ENCODE measurements at places on chromosomes 7 and 10.

DNA sequence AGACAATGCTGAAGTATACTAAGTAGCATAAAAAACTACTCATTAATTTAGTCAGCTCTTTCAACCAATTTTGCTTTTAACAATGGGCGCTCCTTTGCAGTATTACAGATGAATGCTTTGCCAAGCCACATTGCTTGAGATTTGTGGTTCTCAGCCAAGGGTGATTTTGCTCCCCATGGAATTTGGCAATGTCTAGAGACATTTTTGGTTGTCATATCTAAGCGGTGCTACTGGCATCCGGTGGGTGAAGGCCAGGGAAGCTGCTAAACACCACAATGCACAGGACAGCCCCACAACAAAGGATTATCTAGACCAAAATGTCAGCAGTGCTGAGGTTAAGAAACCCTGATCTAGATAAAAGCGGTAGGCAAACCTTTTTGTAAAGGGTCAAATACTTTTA lies 112.0 kb downstream of the UBE2H start:
- DNase-seq: no peak

- no peak for DNase-seq
Measured at GRCh38 chr7:39650676-39651075, 27.3 kb downstream of the RALA start.

- DNase-seq: no peak
Measured at GRCh38 chr10:70508912-70509756, 30.6 kb downstream of the PALD1 start.

DNA sequence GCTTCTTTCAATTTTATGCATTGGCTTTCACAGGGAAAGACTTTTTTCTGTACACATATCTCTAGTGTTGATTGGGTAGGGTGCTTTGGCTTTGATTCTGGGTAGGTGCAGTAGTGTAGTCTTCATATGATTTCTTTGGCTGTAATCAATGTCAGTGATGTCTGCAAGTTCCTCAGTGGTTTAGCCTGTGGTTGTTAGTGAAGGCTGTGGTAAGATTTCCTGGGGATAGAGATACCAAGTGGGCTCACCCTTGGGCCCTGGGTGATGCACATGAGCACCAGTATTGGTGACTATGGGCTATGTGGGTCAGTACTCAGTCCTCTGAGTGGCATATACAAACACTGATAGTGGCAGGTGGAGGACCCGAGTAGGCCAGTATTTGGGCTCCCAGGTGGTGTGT lies 13.0 kb downstream of the GIMAP8 start:
- no peak for DNase-seq

DNA sequence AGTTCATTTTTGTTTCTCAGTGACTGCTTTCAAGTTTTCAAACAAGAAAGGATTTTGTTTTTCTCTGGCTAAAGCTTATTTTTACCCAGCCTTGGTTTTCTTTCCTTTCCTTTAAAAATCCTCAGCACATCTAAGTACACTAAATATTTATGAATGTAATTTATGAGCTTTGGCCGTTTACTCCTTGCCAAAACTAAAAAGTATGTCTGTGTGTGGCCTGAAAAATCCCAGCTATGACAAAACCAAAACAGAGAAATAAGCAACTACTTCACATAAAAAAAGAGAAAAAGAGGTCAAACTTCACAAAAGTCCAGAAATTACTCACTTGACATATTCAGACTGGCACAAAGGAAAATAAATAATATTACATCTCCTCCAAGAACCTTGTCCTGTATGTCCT lies 365.1 kb upstream of the NFE2L3 start:
- DNase-seq: no peak

- DNase-seq: peak; percentile 12
Measured at GRCh38 chr10:124153023-124153826, 59.8 kb upstream of the CHST15 start.

- DNase-seq: no peak
Measured at GRCh38 chr10:69279110-69279509, 814 bp downstream of the HK1 start.

- no peak for DNase-seq
Measured at GRCh38 chr7:121831801-121832200, 41.2 kb upstream of the PTPRZ1 start.

DNA sequence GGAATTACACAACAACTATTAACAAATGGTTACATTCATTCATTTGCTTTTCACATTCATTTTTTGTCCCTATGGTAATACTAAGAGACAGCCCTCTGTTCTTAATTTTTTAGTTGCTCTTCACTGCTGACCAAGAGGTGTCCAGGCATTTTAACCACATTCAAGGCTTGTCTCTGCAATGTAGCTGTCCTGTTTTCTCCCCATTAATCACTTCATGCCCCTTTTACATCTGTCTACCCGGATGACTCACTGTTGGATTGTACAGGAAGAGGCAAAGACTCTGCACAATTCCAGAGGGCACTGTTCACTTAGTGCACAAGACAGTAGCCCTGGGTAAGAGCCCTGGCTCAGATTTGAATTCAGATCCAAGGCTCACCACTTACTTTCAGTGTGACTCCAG lies 168.5 kb downstream of the NOC3L start:
- DNase-seq: no peak

GRCh38 chr7:101248276-101248675 lies 3.4 kb upstream of the FIS1 start:
- no peak for DNase-seq

DNA sequence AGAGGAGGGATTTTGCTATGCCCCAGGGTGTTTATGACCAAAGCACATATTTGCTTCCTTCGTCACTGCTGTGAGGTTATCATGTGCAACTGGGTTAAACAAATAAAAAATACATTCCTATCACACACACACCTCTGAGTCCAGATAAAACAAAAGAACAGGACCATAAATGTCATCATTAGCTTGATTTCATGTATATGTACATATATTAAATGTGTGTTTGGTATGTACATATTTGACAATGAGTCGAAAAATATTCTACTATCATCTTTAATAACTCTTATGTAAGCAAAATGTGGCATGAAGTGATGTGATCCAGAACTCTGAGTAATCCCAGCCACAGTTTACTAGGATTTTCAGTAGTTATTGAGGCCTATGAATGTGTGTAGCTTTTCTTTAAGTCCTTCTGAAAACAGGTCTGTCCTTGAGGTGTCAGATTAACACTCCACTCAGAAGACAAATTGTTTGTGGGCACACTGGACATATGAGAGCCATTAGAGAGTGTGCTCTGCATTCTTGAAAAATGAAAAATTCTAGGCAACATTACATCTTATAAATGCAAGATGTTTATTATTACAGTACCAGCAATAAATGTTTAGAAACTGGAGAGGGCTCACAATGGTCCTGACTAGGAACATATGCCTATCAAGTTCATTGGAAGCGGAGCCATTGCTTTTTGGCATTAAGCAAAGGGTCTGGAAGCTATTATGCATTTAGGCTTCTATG lies 335.1 kb upstream of the SEMA3A start:
- no peak for DNase-seq

DNA sequence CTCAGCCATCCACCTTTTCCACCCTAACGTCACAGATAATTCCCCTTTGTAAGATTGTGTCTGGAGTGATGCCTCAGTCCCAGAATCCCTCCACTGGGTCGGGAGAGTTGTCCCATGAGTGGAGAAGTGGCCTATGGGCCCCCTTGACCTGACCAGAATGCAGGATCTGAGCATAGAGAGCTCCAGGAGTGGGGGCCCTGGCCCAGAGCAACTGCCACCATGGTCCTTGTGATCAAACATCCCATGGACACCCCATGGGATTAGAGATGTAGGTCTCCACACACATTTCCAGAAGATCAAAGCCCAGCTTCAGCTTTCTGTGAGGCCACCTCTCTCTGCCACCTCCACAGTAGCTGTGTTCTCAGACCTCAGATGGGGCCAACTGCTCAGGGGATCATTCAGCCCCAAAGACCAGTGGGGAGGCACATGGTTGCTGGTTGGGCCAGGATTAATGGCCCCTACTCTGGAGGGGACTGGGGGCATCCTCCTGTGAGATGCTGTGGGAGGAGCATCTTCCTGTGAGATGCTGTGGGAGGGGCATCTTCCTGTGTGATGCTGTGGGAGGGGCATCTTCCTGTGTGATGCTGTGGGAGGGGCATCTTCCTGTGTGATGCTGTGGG lies 28.5 kb upstream of the DPYSL4 start:
- no peak for DNase-seq

- no peak for DNase-seq
Measured at GRCh38 chr7:121544238-121544637, 148.1 kb upstream of the FAM3C start.

- DNase-seq: no peak
Measured at GRCh38 chr10:14665304-14665703, 109.4 kb downstream of the FAM107B start.

- DNase-seq: no peak
Measured at GRCh38 chr10:104895541-104895940, 254.5 kb downstream of the SORCS3 start.

DNA sequence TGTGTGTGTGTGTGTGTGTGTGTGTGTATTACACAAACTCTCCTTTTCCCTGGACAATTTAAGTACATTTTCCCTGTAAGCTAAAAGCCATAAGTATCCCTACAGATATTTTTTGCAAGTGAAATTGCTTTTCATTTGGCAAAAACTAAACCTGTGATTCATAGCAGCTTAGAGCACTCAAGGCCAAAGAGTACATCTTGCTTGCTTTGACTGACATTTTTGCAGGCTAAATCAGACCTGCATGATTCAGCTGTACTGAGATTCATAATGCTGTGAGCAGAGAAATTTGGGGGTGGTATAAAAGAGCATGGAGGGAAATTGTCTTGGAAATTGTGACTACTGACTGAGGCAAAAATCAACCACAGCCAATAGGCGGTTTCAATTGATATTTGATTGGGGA lies 500.4 kb downstream of the GFRA1 start:
- no peak for DNase-seq

GRCh38 chr7:25789701-25790640 lies 362.0 kb upstream of the NFE2L3 start:
- DNase-seq: no peak

GRCh38 chr10:93478873-93479272 lies 3.3 kb downstream of the MYOF start:
- no peak for DNase-seq

- DNase-seq: peak; percentile 9
Measured at GRCh38 chr10:71964098-71964742, at the start of gene CHST3. Gene CHST3, plus strand, starts transcription at chr10:71964395. Its CDS starts 41,448 bp downstream, at chr10:72005843.

GRCh38 chr7:43942997-43943396 lies 16.8 kb downstream of the UBE2D4 start:
- no peak for DNase-seq

- no peak for DNase-seq
Measured at GRCh38 chr10:130244928-130245495, 108.8 kb downstream of the GLRX3 start.

- no peak for DNase-seq
Measured at GRCh38 chr7:108235451-108236061, 105.4 kb upstream of the LAMB4 start.

- DNase-seq: no peak
Measured at GRCh38 chr10:52351914-52352330, 37.8 kb downstream of the DKK1 start.

Data from stimulated activated CD4-positive, alpha-beta T cell treated with anti-CD3 and anti-CD28 coated beads, Interleukin-1b, Interleukin-23, amount 100 ng/mL, for 4 hours (primary cell).